ENCODE measurements at places on chromosomes 16 and 17.
A peak's percentile ranks its signal among the peaks of the same experiment; 100 is the strongest.

- no peak for DNase-seq
These were observed 1324.9 kb upstream of the CDH8 start for GRCh38 chr16:63361032-63361624.

DNA sequence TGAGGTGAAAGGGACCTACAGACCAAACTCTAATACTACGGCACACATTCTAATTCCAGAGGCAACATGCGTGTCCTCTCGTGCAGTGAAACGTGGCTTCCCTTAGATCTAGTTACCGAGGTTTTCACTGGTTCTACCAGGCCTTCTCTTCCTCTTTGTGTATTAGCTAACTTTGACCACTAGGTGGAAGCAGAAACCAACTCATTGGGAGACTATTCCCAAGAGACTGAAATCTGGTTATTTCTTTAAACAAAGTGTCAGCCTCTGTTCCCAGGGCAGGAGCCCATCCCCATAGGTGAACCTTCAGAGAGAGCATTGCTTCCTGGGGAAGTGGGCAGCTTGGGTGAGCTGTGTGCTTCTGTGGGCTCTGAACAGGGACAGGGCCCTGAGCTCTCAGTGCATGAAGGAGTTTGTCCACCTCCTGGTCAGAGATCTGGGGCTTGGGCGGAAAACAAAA, 19.7 kb upstream of the RCVRN start:
- DNase-seq: no peak

- no peak for DNase-seq
These were observed 81.1 kb downstream of the RGS9 start for GRCh38 chr17:65218261-65218660.

DNA sequence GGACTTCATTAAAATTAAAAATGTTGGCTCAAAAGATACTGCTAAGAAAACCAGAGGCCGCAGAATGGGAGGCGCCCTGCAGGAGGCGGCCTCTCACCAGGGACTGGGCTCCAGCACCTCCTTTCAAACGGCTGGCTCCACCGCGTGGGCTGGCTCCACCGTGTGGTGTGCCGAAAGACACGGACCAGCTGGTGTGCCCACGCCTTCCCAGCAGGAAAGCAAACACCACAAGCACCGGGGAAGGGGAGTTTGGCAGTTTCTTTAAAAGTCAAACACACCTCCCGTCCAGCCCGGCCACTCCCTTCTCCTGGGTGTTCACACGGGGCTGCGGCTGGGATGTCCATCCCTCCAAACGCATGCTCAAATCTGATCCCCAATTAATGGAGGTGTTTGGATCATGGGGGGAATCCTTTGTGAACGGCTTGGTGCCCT, 13.9 kb downstream of the HAGH start:
- peak; percentile 54 for DNase-seq

DNA sequence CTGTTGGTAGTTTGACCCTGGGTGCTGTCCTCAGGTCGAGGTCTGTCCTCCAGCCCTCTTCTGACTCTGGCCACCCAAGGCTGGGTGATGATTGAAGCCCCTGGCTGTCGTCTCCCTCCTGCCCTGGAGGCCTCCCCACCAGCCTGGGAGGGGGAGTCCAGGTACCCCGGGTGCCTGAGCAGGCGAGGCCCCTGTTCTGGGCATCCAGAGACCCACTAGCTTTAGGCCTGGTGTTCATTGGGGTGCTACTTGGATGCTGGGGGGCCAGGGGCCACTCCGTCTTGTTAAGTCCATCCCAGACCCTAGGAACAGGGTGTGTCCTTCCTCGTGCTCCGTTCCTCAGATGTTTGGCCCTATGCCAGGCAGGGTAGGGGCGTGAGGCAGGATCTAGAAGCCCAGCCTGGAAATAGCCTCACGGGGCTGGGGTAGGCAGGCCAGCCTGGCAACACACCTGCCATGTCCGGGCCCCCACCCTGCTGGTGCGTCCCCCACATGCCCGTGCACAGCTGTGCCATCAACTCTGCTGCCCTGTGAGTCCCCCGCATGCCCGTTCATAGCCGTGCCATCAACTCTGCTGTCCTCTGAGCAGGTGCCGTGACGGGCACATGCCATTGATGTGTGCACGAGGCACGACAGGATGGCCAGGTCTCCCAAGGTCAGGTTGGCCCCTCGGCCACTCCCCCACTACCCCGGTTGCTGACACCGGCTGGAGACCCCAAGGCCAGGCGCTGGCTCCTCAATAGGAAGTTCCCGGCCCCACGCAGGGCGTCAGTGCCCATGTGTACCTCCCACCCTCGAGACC, 36.9 kb downstream of the GINS2 start:
- DNase-seq: no peak

- no peak for DNase-seq
These were observed 47.4 kb downstream of the RAI1 start for GRCh38 chr17:17728550-17729251.

- no peak for DNase-seq
These were observed 22.1 kb downstream of the TMEM114 start for GRCh38 chr16:8568231-8568617.

DNA sequence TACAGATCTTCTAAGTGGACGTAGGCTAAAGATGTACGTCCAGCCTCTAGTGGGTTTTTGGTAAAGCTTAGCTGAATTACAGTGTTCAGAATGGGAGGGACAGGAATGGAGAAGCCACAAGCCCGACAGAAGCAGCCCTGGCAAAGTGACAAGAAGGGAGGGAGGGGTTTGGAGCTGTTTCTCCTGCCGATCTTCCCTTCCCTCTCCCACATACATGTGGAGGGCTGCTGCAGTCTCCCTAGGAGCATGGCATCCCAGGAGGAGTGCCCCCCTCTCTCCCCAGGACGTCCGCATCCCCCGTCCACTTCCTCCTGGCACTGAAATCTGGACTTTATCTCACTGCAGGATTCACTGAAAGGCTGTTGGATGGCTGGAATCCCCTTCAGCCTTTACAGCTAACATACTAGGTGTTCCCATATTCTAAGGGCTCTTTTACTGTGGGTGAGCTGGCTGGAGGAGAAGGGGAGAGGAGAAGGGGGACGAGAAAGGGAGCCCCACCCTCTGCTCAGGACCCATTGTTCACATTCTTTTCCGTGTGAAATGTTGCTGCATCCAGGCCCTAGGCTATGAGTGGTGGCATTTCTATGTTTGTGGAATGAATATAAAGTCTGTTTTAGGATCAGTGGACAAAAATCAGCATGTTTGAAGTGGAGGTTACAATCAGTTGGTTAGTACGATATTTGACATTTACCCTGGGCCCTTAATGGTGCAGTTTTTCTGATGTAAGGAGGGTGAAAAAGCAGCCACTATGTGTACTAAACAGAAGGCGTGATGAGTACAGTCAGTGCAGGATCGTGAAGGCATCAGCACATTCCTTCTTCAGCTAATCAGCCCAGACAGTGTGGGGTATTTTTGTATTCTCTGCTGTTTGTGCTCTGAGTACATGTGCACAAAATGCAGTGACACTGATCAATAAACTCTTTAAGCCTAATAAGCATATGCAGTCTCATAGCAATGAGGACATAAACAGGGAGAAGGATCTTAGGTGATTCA, 94.6 kb downstream of the SPECC1 start:
- no peak for DNase-seq

- DNase-seq: no peak
These were observed 221.2 kb downstream of the PRKCA start for GRCh38 chr17:66523378-66524200.

GRCh38 chr17:78029697-78030096, 71.2 kb downstream of the TNRC6C start:
- no peak for DNase-seq

- no peak for DNase-seq
These were observed 5.3 kb downstream of the ARHGAP17 start for GRCh38 chr16:25009822-25010221.

DNA sequence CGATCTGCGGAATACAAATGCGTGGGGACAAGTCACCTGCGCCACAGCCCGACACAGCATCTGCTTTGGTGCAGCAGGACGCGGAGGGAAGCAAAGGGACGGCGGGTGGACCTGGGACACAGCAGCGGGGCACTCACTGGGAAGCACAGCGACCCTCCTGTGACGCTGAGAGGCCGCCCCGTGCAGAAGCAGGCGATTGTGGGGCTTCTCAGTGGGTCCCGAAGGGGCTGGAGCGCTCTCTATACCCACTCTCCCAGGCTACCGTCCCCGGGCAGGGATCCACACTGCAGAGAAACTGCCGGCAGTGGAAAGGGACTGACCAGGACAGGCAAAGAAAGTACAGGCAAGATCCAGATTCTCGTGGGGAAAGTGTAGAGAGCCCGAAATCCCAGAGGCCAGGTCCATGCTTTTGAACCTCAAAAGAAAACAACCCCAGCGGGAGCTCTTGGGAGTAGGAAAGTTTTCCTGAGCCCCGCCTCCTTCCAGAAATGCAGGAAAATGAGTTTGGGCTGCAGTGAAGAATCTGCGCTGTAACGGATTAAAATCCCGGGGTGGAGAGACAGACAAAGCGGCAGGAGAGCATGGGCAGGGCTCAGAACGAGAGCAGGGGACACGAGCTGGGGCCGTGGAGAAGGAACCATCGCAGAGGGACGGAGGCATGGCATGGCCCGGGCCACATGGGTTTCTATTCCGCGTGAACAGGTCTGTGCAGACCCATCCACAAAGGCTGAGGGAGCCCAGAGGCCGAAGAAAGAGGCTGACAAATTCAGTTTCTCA, 12.7 kb downstream of the COX4I1 start:
- no peak for DNase-seq

DNA sequence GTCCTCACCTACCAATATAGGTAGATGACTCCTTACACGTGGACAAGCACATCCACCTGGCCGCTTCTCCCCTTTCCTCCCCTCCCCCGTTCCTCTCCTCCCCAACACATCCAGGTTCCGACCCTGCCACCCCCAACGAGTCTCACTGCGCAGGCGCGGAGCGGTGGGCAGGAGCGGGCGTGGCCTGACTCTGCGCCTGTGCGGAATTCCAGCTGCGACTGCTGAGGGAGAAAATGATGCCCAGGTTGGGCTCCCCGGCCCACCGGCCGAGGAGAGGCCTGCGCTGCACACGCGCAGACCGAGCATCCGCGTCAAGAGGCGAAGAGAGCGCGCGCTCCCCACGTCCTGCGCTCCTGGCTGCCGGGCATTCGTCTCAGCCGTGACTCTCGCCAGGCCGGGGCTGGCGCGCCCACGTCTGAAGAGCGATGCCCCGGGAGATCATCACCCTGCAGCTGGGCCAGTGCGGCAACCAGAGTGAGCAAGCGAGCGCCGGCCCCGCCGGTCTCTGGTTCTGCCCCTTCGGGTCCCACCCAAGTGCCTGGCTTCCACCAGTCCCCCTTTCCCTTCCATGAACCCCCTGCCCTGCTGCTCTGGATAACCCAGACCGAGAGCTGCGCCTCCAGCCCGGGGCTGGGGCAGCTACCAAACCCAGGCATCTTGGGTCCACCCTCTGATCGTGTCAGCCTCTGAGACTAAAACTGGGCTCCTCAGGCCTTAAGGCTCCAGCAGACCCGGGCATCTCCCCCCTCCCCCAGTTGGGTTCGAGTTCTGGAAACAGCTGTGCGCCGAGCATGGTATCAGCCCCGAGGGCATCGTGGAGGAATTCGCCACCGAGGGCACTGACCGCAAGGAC, at the start of gene TUBG2:
TSS of gene TUBG2 (plus strand) at position 206 of the 853 bp plus-strand sequence. CDS start at position 426, 220 bp downstream.
- peak; percentile 61 for DNase-seq

- DNase-seq: peak; percentile 36
These were observed 5.7 kb downstream of the OR4D2 start for GRCh38 chr17:58172369-58173071.

DNA sequence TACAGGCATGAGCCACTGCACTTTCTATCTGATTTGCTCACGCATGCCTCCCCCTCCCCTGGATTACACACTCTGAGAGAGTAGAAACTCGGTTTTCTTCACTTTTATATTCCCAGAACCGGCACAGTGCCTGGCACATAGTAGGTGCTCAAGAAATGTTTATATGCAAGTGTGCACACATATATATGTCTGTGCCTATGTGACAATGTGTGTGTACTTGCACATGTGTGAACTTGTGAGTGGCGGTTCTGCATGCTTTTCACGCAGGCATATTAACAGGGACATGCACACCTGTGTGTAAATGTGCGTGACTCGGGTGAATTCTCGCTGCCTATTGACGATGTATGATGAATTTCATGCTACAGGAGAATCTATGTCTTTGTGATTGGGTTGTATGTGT, 22.1 kb upstream of the IL21R start:
- DNase-seq: no peak

DNA sequence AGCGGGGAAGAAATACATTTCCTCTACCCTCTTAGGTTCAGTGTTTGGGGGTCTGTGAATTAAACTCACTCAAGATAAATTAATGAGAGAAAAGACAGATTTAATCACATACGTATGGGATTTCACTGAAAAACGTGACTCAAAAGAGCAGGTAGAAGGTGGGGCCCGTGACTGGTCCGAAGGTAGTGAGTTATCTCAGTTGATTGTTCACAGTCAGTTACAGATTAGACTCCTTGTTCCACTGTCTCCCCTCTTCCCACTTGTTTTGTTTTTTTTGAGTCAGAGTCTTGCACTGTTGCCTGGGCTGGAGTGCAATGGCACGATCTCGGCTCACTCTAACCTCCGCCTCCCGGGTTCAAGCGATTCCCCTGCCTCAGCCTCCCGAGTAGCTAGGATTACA, 301.2 kb downstream of the SEC14L1 start:
- no peak for DNase-seq

All from activated CD4-positive, alpha-beta T cell treated with anti-CD3 and anti-CD28 coated beads, Interleukin-2, amount 50 U/mL, for 1 hour (primary cell).